ENCODE measurements at places on chromosomes 3 and 15. TPM values are rescaled to one million over a fixed set of nuclear protein-coding genes. Genes with fewer than 3 reads are reported as not detected.
A peak's percentile ranks its signal among the peaks of the same experiment; 100 is the strongest.

GRCh38 chr3:152183473-152183872, 85.3 kb upstream of the MBNL1 start:
- H3K36me3 ChIP-seq: peaks cover 1% of the 10 kb centered on the region
- peak overlapping the region; percentile 28 for H3K27ac ChIP-seq
- H3K4me3 ChIP-seq: peak overlapping the region; percentile 47

GRCh38 chr3:140423146-140423545, 254.7 kb upstream of the TRIM42 start:
- H3K27me3 ChIP-seq: peaks cover 7% of the 10 kb centered on the region
- DNase-seq: no peak
- peaks cover 2% of the 10 kb centered on the region for H3K4me1 ChIP-seq
- H3K4me3 ChIP-seq: no peak overlapping the region
- no peak overlapping the region for H3K27ac ChIP-seq

The PRR20G gene
- total RNA-seq: not detected

The FGF7 gene
- not detected for total RNA-seq

The SLC22A14 gene
- 0.17 TPM for total RNA-seq

The LIPC gene
- 7.4 TPM for total RNA-seq

The FOXB1 gene
- 0.78 TPM for total RNA-seq

DNA sequence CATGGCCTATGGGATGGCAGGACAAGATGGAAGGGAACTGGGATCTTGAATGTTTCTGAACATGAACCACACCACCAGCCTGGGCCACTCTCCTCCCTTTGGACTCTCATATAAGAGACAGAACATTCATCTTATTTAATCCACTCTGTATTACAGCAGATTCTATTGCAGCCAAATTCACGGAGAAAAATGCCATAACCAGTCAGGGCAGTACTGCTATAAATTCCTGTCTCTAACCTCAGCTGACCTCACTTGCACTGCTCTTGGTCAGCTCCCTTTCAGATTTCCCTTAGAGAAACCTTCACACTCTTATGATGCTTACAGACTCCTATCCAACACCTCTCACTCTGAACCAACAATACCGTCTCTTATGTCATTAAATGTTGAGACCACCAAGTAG, 101.4 kb downstream of the RYK start:
- H3K4me1 ChIP-seq: peaks cover 2% of the 10 kb centered on the region
- H3K36me3 ChIP-seq: peaks cover 4% of the 10 kb centered on the region
- no peak overlapping the region for H3K27ac ChIP-seq
- H3K27me3 ChIP-seq: no peaks in the 10 kb centered on the region

The ITIH1 gene
- total RNA-seq: not detected

GRCh38 chr3:184765730-184766074, 46.3 kb upstream of the VPS8 start:
- DNase-seq: no peak
- H3K4me3 ChIP-seq: no peak overlapping the region
- H3K4me1 ChIP-seq: peaks cover 8% of the 10 kb centered on the region
- H3K27me3 ChIP-seq: peaks cover 16% of the 10 kb centered on the region
- no peak overlapping the region for H3K27ac ChIP-seq

DNA sequence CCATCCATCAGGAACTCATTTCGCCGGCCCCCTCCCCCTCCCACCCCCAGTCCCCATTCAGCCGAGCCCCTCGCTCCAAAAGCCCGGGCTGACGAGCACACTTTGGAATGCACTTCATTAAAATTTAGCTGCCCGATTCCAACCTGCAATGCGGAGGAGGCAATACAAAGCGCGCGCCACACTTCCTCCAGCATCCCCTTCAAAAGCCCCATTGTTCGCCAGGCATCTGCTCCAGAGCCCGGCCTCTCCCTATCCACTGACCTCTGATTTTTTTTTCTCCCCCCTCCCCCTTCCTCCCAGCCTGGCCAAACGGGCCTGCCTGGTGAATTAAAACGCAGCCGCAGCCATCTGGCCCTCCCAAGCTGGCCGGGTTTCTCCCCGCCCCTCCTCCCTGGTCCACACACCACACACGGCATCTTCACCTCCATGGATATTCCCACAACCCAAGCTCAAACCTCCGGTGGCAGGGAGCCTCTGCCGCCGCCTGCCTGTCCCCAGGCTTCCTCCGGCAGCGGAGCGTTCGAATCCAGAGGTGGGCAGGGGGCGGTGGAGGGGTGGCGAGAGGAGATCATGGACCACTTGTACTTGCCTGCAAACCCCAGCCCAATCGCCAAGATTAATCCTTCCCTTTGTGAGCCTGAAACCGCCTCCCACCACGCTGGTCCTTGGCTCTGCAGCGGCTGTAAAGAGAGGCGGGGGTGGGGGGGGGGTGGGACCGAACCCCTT, 441.3 kb downstream of the MAGI1 start:
- H3K4me3 ChIP-seq: no peak overlapping the region
- no peaks in the 10 kb centered on the region for H3K36me3 ChIP-seq
- H3K4me1 ChIP-seq: no peaks in the 10 kb centered on the region
- no peak overlapping the region for H3K27ac ChIP-seq
- peaks cover 14% of the 10 kb centered on the region for H3K27me3 ChIP-seq

DNA sequence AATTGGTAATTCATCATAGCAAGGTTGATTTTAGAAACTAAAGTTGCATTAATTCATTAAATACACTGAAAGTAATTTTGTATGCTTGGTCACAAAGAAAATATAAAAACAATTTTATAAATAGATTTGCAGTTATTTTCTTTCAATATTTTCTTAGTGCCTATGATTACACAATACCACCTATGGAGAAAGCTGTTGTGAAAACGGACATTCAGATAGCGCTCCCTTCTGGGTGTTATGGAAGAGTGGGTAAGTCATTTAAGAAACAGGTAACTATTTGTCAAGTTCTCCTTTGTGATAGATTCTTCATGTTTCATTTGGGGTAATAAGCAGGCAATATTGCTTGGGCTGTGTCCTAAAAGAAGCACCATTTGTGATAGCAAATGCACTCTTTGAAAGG, 3.0 kb downstream of the DUT start:
- H3K4me3 ChIP-seq: peak overlapping the region; percentile 100
- peak overlapping the region; percentile 44 for H3K27ac ChIP-seq
- peaks cover 45% of the 10 kb centered on the region for H3K4me1 ChIP-seq

The TMED3 gene
- total RNA-seq: 31.8 TPM

- no peak for DNase-seq
- no peaks in the 10 kb centered on the region for H3K36me3 ChIP-seq
- H3K27ac ChIP-seq: no peak overlapping the region
- H3K4me3 ChIP-seq: no peak overlapping the region
These were observed 133.5 kb downstream of the KCNMB2 start for GRCh38 chr3:178669758-178670157.

The TP63 gene
- total RNA-seq: 0.45 TPM

DNA sequence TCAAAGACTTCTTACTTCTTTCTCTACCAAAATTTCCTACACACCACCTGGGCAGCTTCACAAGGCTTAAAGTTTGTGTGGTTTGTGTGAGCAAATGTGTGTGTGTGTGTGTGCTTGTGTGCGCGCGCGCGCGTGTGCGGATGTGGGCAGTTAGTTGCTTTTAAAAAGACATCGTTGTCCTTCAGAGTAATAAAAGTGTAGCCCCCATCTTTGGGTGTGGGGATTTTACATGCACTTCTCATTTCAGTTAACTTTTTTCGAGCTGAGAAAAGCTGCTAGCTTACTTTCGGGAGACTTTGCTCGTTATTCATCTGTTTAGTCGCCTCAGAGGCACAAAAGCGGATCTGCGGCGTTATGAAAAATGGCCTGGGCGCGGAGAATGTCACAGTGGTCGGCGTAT, 36.0 kb downstream of the ZIC4 start:
- H3K36me3 ChIP-seq: no peaks in the 10 kb centered on the region
- no peak for DNase-seq
- H3K27me3 ChIP-seq: peaks cover 72% of the 10 kb centered on the region
- H3K4me3 ChIP-seq: no peak overlapping the region
- H3K27ac ChIP-seq: no peak overlapping the region
- no peaks in the 10 kb centered on the region for H3K4me1 ChIP-seq

DNA sequence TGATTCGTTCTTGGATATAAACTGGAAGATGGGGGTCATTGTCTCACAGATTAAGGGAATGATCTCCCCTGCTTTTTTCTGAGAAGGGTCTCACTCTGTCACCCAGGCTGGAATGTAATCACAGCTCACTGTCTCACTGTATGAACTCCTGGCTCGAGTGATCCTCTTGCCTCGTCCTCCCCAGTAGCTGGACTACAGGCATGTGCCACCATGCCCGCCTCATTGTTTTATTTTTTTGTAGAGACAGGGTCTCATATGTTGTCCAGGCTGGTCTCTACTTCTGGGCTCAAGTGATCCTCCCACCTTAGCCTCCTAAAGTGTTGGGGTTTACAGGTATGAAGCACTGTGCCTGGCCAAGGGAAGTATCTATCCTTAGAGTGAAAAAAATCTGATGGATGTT, 5.4 kb downstream of the OXSR1 start:
- no peaks in the 10 kb centered on the region for H3K27me3 ChIP-seq
- peaks cover 27% of the 10 kb centered on the region for H3K36me3 ChIP-seq
- peaks cover 65% of the 10 kb centered on the region for H3K4me1 ChIP-seq
- H3K4me3 ChIP-seq: no peak overlapping the region

- H3K4me1 ChIP-seq: no peaks in the 10 kb centered on the region
- H3K36me3 ChIP-seq: no peaks in the 10 kb centered on the region
- no peak for DNase-seq
- H3K27ac ChIP-seq: no peak overlapping the region
- H3K4me3 ChIP-seq: no peak overlapping the region
These were observed 450.8 kb downstream of the MCTP2 start for GRCh38 chr15:94682171-94682570.

DNA sequence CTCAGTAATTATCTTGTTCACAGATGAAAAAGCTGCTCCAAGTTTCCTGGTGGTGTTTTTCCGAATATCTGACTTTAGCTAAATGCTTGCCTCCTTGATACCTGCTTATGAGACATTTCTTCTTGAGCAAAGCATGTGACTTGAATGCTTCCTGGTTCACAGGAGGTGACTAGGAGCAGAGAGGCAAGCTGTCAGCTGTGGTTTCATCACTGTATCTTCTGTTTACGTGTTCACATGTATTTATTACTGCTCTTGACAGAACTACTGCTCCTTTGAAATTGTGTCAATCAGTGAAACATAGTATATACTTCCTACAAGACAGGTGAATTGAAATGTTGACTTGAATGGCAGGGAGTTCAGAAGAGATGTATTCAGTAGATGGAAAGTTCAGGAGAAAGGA, 8.9 kb upstream of the SPPL2A start:
- DNase-seq: no peak
- H3K4me3 ChIP-seq: no peak overlapping the region
- H3K4me1 ChIP-seq: peaks cover 9% of the 10 kb centered on the region
- H3K27ac ChIP-seq: peak overlapping the region; percentile 62
- H3K36me3 ChIP-seq: no peaks in the 10 kb centered on the region

The ATP13A4 gene
- total RNA-seq: 4.2 TPM

The DLL4 gene
- total RNA-seq: 0.11 TPM

The GRAMD2A gene
- not detected for total RNA-seq

DNA sequence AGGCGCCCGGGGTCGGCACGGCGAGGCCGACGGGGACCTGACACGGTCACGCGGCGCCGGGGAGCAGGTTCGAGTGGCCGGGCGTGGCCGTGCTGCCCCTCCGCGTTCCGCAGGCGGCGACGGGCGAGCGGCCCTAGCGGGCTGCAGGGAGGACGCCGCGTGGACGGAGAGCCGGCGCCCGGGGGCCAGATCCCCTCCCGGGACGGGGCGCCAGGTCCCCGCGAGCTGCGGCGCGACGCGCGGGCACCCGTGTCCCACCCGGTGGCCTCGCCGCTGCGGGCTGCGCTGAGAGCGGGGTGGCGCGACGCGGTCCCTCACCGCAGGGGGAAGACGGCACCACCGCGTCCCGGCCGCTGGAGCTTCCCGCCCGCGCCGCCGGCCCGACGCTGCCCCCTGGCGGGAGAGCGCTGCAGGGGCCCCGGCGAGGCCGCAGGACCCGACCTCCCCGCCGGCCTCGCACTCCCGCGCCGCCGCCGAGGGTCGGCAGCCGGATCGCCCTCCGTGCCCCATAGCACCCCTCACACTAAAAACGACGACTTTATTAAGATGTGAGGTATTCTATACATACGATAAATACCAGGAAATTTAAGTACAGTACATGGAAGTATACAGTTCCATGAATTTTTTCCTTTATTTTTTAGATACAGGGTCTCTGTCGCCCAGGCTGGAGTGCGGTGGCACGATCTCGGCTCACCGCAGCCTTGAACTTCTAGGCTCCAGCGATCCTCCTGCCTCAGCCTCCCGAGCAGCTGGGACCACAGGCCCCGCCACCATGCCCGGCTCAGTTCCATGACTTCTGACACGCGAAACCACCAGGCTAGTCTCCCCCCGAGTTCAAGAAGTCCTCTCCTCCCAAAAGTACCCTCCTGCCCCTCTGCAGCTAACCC, 1.3 kb upstream of the PIGZ start:
- peaks cover 3% of the 10 kb centered on the region for H3K36me3 ChIP-seq
- peaks cover 21% of the 10 kb centered on the region for H3K27me3 ChIP-seq
- peak overlapping the region; percentile 82 for H3K4me3 ChIP-seq
- DNase-seq: peak; percentile 89

- H3K36me3 ChIP-seq: no peaks in the 10 kb centered on the region
- H3K4me3 ChIP-seq: no peak overlapping the region
- no peak for DNase-seq
- H3K4me1 ChIP-seq: no peaks in the 10 kb centered on the region
- H3K27ac ChIP-seq: no peak overlapping the region
- H3K27me3 ChIP-seq: peaks cover 2% of the 10 kb centered on the region
These were observed 9.8 kb downstream of the SEMA6D start for GRCh38 chr15:47727137-47727536.

DNA sequence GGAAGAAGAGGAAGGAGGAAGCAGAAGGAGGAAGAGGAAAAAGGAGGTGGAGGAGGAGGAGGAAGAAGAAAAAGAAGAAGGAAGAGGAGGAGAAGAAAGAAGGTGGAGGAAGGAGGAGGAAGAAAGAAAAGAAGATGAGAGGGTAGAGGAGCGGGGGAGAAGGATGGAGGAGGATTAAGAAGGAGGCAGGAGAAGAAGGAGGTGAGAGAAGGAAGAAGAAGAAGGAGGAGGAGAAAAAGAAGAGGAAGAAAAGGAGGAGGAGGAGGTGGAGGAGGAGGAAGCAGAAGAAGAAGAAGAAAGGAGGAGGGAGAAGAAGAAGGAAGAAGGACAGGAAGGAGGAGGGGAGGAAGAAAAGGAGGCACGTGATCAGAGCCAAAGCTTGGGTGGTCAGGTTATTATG, 37.3 kb upstream of the PRTG start:
- peaks cover 17% of the 10 kb centered on the region for H3K27me3 ChIP-seq
- no peak overlapping the region for H3K4me3 ChIP-seq
- no peak overlapping the region for H3K27ac ChIP-seq
- no peaks in the 10 kb centered on the region for H3K4me1 ChIP-seq
- DNase-seq: no peak

GRCh38 chr3:126112531-126113237, 28.8 kb upstream of the SLC41A3 start:
- no peak for DNase-seq
- H3K27ac ChIP-seq: no peak overlapping the region
- H3K36me3 ChIP-seq: no peaks in the 10 kb centered on the region
- no peaks in the 10 kb centered on the region for H3K27me3 ChIP-seq

- no peak for DNase-seq
- H3K4me1 ChIP-seq: peaks cover 7% of the 10 kb centered on the region
- no peak overlapping the region for H3K4me3 ChIP-seq
- no peak overlapping the region for H3K27ac ChIP-seq
- H3K27me3 ChIP-seq: peaks cover 4% of the 10 kb centered on the region
- no peaks in the 10 kb centered on the region for H3K36me3 ChIP-seq
These were observed 29.3 kb upstream of the TPM1 start for GRCh38 chr15:63013052-63013808.

The LRRC49 gene
- total RNA-seq: not detected

- no peak overlapping the region for H3K4me3 ChIP-seq
- H3K27ac ChIP-seq: no peak overlapping the region
- H3K36me3 ChIP-seq: peaks cover 29% of the 10 kb centered on the region
These were observed 26.2 kb downstream of the LRRFIP2 start for GRCh38 chr3:37148208-37148607.

Data from activated naive CD8-positive, alpha-beta T cell treated with anti-CD3 and anti-CD28 coated beads, Interleukin-2, amount 10 ng/mL, durations not matched to agents 7 days and 5 days (primary cell).